ENCODE measurements at places on chromosomes 11 and 22.

DNA sequence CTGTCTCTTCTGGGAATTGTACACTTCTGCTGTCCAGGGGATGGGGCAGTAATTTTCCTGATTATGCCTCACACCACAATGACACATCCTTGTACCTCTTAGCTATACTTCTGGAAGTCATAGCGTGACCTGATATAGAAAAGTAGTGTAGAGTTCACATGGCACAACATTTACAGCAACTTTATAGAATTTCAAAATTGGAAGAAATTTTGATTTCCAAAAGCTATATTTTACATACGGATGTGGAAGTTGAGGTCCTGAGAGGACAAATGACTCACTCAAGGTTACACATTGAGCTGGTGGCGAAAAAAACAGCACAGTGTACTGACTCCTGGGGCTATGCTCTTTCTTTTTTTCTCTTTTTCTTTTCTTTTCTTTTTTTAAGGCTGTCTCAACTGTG is 6.3 kb upstream of the CYP2R1 start:
- DNase-seq, result no peak

DNA sequence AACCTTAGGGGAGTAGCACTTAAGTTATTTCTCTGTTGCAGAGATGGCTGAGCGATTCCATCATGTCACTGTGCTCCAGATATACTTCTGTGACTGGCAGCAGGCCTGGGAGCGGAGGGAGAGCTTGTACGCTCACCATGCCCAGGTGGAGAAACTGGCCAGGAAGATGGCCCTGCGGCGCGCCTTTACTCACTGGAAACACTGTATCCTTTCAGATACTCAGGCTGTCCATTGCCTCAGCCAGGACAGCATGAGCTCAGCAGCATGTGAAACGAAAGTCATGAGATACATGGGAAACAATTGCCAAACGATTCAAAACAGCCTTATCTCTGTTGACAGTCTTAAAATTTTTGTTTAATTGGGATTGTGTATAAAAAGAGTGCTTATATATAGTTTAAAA is 78.9 kb downstream of the SFI1 start:
- no peak for DNase-seq

DNA sequence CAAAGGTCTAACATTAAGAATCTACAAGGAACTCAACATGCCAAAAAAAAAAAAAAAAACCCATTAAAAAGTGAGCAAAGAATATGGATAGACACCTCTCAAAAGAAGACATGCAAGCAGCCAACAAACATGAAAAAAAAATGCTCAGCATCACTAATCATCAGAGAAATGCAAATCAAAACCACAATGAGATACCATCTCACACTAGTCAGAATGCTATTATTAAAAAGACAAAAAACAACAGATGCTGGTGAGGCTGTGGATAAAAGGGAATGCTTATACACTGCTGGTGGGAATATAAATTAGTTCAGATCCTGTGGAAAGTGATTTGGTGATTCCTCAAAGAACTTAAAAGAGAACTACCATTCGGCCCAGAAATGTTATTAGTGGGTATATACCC is 257.7 kb upstream of the PLET1 start:
- no peak for DNase-seq

- DNase-seq, result no peak
Observed at GRCh38 chr11:31822175-31822926, 11.2 kb upstream of the PAX6 start.

DNA sequence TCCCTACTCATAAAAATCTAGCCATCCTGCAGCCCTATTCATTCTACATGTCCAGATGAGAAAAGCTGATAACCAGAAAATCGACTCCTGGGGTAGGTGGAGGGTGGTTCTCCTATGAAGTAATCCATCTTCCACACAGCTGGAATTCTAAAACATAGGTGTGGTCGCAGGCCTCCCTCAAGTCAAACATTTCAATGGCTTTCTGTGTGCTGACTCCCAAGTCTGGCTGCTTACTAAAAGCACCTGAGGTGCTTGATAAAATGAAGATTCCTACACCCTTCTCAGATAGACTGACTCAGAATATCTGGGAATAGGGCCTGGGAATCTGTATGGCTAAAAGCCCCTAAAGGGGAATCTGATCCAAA is 26.1 kb downstream of the IRAG1 start:
- no peak for DNase-seq

GRCh38 chr11:37504921-37505320 is 906.9 kb upstream of the RAG2 start:
- no peak for DNase-seq

- DNase-seq, result no peak
Observed at GRCh38 chr11:35290876-35291275, 128.5 kb downstream of the SLC1A2 start.

- no peak for DNase-seq
Observed at GRCh38 chr11:112580864-112581263, 320.2 kb upstream of the PLET1 start.

GRCh38 chr11:45354976-45355705 is 69.0 kb upstream of the SYT13 start:
- DNase-seq, result peak; percentile 84

DNA sequence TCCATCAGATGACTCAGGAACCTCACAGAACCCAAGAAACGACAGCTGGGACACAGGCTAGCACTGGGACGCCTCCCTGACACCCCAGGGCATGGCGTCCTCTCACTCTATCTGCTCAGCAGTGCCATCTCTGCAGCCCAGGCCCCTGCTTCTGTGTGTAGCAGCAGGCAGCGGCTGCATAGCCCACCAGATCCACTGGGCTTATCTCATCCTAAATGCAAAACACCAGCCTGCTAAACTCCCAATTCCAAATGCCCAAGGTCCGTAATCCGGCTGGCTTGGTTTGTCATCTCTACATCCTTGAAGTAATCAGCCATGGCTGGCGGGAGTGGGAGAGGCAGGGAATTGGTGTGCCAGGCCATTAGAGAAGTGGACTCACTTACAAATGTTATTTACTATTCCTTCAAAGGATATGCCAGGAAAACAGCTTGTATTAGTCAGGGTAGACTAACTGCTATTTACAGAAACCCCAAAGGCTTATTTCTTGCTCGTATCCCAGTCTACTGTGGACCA is 30.7 kb downstream of the SPATA19 start:
- DNase-seq, result no peak

DNA sequence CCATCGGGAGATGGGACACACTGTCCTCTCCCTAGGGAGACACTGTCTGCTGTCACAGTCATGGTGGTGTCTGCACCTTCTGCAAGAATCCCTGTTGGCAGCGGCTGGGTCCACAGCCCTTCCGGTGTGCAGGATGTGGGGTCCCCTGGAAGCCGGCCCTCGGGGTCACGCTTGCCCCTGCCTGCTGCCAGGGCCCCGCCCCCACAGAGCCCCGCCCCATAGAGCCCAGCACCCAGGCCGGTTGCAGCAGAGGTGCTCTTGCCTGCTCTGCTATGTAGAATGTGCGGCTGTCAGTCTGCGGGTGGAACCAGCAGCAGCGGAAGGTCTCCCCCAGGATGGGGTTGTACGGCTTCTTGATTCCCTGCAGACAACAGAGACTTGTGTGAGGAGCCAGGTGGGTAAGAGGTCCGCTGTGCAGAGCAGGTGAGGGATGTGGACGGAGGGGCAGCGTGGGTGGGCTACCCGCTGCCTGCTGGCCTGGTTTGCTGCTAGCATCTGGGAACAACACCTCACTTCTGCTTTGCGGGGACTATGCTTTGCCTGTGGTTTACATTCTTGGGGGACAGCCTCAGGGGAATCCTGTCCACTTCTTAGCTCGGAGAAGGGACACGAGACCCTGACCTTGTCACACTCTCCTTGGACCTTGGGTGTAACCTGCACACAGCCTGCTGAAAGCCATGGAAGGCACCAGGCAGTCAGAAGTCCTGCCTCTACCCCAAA is 44.9 kb upstream of the CARS1 start:
- DNase-seq, result no peak

- DNase-seq, result no peak
Observed at GRCh38 chr22:42967005-42967404, 47.9 kb downstream of the PACSIN2 start.

GRCh38 chr11:19537803-19538453 is 174.7 kb upstream of the NAV2 start:
- no peak for DNase-seq

DNA sequence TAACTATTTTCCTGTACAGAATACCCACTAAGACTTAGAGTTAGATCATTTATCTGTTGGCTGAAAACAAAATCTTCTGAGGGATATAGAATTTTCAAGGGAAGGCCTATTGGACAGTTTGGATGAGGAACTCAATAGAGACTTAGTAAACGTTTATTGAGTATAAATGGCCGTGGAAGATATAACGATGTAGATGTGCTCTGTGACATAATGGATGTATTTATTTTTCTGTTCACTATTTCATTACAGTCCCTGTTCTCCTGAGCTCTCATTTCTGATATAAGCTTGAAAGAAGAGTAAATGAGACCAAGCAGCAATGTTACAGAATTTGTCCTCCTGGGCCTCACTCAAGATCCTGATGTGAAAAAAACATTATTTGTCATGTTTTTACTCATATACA is at the start of gene OR4A16:
Gene OR4A16 (plus strand): TSS at position 301 of the 400 bp plus-strand sequence. CDS start 0 bp downstream, at position 301.
- no peak for DNase-seq

GRCh38 chr22:45574069-45574703 is 71.5 kb downstream of the FBLN1 start:
- DNase-seq, result no peak

DNA sequence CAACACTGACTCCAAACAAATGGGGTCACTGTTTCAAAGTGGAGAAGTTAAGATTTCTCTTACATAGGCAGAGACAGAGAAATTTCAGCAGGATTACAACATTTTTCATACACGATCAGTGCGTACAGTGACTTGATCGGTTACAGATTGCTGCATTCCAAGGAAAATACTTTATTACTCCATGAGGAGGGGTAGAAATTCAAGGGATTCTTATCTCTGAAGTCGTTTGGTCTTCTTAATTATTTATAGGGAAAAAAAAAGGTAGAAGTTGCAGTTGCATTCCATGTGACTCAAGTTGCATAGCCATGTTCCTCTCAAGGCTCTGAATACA is 10.7 kb upstream of the SMIM38 start:
- no peak for DNase-seq

GRCh38 chr11:97570636-97571035 is 1180.8 kb downstream of the JRKL start:
- no peak for DNase-seq

GRCh38 chr22:33851821-33852384 is 68.4 kb downstream of the LARGE1 start:
- DNase-seq, result no peak

DNA sequence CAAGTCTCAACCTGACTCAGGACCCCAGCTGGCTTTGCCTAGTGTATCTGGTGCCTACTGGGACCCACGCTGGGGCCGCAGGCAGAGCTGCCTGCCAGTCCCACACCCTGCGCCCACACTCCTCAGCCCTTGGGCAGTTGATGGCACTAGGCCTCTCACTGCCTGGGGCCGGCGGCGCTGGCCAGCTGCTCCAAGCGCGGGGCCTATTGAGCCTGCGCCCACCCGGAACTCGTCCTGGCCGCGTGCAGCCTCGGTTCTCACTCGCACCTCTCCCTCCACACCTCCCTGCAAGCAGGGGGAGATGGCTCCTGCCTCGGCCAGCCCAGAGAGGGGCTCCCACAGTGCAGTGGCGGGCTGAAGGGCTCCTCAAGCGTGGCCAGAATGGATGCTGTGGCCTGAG is 908.5 kb upstream of the CCDC90B start:
- DNase-seq, result no peak

- DNase-seq, result no peak
Observed at GRCh38 chr11:31702966-31703365, 108.2 kb downstream of the PAX6 start.

DNA sequence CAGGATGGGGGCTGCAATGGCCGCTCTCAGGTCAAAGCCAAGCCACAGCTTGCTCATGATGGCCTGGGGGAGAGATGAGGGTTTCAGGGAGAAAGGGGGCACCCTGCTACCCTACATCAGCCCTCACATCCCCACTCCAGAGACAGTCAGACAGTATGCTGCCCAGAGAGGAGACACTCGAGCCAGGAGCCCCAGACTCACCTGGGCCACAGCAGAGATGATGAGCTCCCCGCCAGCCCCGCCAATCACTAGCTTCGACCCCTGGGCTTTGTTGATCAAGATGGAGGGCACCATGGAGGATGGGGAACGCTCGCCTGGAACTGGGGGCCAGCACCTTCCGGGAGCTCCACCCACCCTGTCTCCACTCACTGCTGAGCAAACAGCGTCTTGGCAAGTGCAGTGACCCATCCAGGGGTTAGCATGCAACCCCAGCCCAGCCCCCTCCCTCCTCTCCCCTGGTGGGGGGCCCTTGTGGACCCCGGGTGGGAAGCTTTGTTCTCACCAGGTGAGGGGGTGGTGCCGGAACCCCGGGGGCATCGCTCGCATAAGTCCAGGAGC is 19.8 kb downstream of the GGT5 start:
- DNase-seq, result no peak

DNA sequence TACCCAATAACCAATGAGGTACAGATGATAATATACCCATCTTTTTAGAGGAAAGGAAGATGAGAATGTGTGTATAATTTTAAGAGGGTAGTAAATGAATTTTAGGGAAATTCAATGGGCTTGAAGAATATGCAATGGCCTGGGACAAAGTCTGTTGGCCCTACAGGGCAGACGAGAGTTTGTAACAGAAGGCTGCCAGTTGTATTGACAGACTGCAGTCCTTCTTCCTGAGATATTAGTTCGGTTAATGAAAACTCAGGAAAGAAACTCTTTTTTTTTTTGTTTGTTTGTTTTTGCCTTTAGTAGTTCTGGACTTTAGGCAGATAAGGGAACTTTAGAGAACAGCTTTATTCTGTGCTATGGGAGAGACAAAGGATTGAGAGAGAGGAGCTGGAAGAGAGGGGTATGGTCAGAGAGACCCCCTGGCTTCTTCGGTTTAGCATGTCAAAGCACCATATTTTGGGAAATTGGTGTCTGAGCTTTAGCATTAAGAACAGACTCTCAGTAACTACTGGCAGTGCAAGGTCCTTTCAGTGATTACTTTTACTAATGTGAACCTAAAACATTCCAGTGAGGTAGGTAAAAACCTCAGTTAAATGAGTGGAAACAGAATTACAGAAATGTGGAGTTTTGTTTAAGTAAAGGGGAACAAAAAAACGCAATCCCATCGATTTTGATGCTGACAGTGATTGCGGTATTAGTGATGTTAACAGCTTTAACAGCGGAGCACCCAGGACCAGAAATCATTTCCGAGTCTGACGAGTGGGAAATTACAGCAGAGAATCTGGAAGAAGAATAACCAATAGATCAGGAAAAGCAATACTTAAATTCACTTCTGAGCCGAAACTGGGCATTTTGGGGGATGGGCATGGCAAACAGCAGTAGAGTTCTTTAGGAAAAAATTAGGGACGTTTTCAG is 644 bp upstream of the NAALAD2 start:
- no peak for DNase-seq

GRCh38 chr11:90646266-90646665 is 423.4 kb upstream of the CHORDC1 start:
- no peak for DNase-seq

GRCh38 chr11:104654181-104654813 is 244.0 kb downstream of the CASP12 start:
- no peak for DNase-seq

DNA sequence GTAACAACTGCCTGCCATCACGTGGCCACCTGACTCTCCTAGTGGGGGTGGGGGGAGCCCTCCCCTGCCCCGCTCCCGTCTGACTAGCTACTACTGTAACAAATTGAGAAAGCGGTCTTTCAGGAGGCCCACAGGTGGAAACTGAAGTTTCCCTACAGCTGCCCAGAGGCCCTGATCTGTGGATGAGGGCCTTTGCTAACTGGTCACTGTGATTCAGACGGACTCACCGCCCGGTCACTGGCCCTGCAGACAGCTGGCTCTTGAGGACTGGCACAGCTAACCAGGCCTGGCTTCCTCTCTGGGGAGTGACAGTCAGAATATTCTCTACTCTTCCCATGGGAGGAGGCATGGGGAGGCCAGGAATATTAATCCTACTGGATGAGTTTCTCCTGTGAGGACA is 116.8 kb downstream of the ARHGAP8 start:
- no peak for DNase-seq

Measured in upper lobe of left lung (tissue), 6 donors.